Stimulated activated CD8-positive, alpha-beta memory T cell treated with anti-CD3 and anti-CD28 coated beads, Interleukin-7, amount 100 ng/mL, for 1 hour (primary cell): ENCODE measurements at places on chromosomes 16 and 17.

DNA sequence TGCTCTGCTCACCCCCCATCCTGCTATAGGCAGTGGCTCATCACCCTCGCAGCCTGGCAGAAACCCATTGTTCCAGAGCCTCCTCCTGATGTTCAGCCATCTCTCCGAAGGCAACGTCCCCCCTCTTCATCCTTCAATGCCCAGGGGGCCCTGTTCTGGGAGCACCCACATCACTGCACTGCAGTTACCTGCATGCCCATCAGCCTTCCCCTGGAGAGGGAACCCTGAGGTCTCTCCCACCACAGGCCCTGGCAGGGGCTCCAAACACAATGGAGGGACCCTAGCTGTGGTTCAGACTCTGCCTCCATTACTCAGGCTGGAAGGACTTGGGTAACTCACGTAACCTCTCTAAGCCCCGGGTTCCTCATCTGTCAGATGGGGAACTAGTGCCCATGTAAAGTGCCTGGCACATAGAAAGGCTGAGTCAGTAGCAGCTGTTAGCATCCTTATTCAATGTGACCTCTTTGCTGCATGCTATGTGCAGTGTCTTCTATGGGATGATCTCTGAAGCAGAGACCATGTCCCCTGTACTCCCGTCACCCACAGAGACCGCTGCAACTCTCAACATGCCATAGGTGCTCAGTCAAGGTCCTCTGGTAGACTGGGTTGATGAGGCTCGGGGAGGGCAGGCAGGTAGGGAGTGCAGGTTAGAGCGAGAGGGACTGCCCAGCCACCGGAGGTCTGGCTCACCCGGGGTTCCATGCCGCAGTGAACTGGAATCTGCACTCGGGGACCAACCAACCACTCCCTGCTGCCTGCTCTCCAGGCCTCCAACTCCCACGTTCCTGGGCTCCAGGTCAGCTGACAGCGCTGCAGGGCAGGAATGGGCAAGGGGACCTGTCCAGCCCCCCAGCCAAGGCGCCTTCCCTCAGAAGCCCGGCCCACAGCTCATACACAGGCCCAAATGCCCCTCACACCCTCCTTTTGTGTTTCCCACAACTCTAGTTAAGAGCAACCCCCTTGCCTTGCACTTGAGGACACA lies 233.2 kb downstream of the ZNF423 start:
- no peak for DNase-seq

DNA sequence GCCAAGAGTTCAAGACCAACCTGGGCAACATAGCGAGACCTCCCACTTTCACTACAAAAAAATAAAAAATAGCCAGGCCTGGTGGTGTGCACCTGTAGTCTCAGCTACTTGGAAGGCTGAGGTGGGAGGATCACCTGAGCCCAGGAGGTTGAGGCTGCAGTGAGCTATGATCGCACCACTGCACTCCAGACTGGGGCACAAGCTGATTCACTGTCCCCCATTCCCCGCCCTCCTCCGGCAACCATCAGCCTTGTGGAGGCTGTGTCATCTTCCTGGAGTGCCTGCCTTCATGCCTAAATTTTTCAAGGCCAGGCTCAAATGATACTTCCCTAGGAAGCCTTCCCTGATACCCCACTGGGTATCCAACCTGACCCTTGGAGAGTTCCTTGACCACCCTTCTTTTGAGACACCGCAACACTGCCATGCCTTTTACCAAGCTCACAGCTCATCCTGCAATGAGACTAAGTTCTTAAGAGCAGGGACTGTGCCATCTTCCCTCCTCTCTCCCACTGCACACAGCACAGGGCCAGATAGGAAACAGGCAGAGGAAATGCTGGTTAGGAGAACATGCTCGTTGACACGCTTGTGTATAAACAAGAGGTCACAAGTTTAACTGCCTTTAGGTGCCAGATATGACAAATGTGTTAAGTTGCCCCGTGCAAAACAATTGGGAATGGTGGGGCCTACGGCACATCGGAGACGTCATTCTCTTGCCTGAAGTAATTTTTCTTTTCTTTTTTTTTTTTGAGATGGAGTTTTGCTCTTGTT lies 3.9 kb upstream of the SRCAP start:
- no peak for DNase-seq

DNA sequence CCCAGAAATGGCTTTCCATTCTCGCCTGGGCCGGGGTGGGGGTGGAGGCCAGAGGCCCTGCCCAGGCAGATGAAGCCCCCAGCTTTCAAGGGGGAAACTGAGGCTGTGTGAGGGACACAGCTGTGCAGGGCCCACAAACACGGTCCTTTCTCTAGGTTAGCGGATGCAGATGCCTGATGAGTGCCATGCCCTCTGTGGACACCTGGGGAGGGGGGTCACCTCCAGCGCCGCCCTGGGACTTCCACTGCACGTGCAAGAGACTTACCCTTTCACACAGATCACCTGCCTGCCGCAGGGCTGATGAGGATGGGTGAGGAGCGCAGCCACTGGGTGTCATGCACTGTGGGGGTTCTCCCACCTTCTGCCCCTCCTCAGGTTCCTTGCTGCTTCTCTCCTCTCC lies 2.6 kb upstream of the ANTKMT start:
- DNase-seq = no peak

- DNase-seq = no peak
Observed at GRCh38 chr16:31080035-31080629, 5.9 kb downstream of the ZNF646 start.

DNA sequence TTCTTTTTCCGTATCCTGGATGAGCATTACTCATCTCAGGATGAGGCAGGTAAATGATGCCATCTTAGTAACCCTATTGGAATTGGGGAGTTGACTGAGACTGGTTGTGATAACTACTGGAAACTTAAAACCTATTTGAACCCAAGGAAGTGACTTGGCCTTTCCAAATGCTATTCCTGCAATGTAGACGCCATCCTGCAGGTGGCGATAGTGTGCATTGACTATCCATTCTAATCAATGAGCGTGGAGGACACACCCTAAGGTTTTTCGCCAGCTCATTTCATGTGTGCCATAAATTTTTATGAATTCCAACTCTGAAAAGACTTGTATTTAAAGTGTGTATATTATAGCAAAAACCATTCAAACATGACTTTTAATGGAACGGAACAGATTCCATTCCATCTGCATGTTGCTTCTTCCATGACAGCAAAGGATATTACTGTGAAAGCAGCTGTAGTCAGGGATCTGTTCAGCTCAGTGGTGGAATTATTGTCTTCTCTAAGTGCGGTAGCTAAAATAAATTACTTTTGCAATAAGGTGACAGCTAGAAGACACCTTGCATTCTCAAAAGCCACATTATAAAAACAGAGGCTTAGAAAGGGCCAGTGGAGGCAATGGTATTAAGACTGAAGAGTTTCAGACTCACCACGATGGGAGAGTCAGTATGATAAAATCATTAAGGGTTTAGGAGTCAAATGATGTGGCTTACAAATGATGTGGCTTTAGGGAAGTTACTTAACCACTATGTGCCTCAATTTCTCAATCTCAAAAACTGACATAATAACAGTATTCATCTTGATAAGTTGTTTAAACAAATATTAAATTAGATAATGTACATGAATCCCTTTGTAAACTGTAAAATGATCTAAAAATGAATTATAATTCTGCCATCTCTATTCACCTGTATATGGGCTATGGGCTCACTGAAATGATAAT lies 55.5 kb downstream of the SYT17 start:
- no peak for DNase-seq

DNA sequence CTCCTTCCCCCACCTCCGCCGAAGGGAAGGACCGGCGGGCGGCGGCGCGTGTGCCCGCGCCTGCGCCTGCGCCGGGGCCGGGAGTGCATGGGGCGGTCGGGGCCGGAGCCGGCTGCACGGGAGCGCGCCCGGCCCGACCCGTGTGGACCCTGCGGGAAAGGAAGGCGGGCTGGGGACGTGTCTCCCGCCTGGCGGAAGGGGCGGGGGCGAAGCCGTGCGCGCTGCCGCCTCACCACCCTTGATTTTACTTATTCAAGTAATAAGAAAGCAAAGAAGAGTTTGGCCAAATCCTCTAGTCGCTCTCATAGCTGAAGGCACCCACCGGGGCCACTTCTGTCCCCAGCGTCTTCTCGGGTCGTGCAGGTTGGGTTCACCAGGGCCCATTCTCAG lies 596 bp upstream of the PFN1 start:
- no peak for DNase-seq

DNA sequence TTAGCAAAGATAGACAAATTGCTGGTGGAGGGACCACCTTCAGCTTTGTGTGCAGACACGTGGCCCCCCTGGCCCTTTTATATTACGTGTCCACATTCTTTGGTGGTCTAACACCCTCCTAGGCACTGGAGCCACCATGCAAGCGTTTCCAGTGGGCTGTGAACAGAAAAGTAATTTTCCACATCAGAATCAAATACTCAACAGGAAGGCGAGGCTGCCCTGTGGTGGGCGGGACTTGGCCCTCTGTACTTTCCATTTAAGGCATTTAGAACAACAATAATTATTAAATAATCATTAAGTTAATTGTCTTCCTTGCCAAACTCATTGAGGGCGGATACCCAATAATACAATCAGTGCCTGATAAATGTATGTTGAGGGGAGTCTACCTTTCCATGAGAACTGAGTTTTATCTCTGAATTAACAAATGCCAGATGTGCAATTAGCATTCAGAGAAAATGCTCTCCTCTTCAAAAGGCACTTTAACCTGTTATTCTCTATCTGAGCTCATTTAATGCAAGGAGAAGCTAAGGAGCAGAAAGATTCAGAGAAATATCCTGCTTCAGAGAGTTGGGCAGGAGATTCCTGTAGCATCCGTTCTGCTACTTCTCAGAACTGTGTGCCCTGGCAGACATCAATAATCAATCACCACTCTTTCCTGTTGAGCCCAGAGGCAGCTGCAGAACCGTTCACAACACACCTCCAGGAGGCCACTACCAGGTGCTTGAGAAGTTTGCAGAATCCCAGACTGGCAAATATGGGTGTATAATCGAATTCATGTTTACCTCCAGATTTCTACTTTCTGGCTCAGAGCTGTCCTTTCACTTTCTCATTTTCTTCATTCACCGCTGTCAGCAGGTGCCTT lies 109.4 kb downstream of the CMIP start:
- no peak for DNase-seq

DNA sequence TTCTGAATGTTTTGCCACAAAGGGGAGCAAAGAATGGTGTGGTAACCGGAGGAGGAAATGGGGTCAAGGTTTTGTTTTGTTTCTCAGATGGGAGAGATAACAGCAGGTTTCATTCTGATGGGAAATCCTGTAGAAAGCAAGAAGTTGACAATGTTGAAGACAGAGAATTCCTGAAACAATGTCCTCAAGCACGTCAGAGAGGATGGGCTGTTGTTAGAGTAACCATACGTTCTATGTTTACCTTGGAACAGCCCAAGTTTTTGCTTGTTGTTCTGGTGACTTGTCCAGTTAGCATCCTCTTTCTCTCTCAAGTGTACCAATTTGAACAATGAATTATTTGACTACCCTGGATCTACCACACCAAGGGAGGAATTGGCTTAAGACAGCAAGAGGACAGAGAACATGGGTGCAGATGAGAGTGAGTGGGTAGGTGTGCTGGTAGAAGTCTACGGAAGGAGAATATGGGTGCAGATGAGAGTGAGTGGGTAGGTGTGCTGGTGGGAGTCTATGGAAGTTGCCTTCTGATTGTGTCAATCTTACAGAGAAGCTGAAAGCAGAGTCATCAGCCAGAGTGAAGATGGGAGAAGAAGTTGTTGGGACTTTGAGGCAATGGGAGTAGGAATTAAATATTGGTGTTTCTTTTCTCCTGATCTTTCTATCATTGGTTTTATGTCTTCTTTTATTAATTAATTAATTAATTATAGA lies 14.8 kb upstream of the NSRP1 start:
- no peak for DNase-seq

DNA sequence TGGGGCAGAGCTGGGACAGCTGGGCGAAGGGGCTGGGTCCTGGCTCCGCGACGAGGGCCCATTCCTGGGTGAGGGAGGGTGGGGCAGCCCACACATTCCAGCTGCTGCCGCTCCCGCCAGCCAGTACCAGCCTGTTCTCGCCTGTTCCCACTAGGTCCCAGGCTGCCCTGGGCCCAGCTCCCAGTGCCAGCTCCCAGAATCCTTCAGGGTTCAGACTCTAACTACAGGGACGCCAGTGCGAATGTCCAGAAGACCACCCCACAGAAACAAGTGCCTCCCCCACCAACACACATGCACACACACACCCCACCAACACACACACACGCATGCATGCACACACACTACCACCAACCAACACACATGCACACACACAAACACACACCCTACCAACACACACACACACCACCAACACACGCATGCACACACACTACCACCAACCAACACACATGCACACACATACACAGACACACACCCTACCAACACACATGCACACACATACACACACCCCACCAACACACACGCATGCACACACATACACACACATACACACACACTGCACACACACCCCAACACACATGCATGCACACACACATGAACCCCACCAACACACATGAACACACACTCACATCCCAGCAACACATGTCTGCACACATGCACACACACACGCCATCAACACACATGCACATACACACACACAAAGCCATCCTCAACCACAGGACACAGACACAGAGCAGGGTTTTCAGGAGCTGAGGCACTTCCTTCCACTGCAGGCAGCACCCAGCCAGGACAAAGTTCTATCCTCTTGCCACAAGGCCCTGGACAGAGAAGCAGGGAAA lies 27.5 kb upstream of the KRT17 start:
- no peak for DNase-seq

- no peak for DNase-seq
Observed at GRCh38 chr16:88936556-88937205, 40.3 kb downstream of the CBFA2T3 start.

DNA sequence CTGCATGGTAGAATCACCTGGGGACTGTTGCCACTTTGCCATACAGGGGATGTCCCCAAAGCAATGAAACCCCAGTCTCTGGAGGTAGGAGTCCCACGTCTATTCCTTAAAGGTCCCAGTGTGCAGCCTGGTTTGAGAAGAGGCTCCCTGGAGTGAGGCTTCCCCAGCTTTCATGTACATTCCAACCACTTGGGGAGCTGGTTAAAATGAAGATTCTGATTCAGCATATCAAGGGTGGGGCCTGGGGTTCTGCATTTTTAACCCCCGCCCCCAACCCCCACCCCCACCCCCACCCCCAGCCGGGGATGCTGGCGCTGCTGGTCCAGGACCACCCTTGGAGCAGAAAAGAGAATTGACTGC lies 241.2 kb downstream of the FOXL1 start:
- DNase-seq = no peak

DNA sequence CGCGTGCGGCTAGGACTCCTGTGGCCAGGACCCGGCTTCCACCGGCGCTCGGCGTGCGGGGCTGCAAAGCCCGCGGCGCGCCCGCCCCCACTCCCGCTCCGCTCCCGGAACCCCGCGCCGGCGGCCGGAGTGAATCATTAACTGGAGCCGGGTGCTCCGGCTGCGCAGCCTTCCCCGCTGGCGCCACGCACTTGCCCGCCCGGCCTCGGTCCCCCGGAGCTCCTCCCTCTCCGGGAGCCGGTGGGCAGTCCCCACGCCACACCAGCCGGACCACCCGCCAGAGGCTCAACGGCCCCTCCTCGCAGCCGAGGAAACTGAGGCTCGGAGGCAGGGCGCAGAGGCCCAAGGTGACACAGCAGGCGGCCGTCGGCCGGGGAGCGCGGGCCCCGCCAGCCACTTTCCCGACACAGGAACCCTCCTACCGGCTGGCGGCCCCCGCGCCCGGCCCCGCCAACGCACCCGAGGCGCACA lies 580 bp downstream of the BCAR1 start:
- no peak for DNase-seq

GRCh38 chr16:65446427-65446826 lies 324.6 kb upstream of the CDH11 start:
- DNase-seq = no peak
